Cardiac fibroblast (primary cell): ENCODE measurements at places on chromosomes 4 and X.

DNA sequence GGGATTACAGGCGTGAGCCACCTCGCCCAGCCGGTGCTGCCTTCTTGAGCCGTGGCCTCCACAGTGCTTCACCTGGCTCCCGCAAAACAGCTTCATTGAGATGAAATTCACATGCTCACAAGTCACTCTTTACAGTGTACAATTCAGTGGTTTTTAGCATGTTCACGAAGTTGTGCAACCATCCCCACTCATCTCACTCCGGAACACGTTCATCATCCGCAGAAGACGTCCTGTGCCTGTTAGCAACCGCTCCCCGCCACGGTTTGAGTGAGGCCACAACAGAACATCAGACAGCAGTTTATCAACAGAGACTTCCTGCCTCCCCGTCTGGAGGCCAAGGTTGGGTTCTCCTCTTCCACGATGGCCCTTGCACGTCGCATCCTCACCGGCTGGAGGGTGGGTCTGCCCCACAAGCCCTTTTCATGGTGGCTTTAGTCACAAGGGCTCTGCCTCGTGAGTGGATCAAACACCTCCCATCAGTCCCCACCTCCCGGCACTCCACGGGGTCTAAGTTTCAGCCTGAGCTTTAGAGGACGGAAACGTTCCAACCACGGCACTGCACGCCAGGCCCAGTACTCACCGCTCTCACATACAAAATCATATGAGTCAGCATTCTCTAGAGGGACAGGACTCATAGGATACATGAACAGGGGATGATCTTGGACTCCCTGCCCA, 29.6 kb upstream of the SPON2 start:
- peak; percentile 90 for DNase-seq

- no peak for DNase-seq
Measured at GRCh38 chrX:115940348-115940747, 230.2 kb upstream of the AGTR2 start.

- no peak for DNase-seq
Measured at GRCh38 chr4:118936406-118936805, 47.8 kb downstream of the SYNPO2 start.

DNA sequence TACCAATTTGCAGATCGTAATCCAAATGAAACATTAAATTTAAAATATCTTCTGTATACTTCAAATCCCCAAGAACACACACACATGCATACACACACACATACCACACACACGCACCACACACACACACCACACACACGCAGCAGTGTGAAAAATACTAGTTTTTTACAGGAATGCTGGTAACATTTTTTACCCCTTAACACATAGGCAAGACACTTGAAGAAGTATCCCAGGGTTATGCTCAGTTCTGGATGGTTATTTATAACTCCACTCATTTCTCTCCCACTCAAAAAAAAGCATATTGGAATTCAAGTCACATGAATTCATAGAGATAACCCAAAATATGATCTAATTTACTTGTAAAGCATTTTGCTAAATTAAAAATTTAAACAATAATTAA, 325.5 kb upstream of the SLC7A11 start:
- peak; percentile 21 for DNase-seq

GRCh38 chr4:83115000-83115399, 471 bp upstream of the PLAC8 start:
- DNase-seq: peak; percentile 59

- no peak for DNase-seq
Measured at GRCh38 chrX:73131276-73131675, 52.0 kb upstream of the PABPC1L2A start.

DNA sequence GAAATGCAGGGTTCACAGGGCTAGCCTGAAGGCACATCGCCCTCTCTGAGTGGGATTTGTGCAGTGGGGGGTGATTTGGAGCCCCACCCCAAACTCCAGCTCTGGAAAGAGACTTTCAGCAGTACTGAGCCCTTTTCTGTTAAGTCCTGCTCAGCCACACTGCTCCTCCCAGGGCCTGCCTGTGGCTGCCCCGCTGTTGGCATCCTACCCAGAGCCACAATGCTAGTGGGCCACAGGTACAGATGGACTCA, 52.7 kb downstream of the CXorf49B start:
- DNase-seq: no peak

GRCh38 chr4:113302051-113302450, 252.6 kb downstream of the ANK2 start:
- DNase-seq: no peak

DNA sequence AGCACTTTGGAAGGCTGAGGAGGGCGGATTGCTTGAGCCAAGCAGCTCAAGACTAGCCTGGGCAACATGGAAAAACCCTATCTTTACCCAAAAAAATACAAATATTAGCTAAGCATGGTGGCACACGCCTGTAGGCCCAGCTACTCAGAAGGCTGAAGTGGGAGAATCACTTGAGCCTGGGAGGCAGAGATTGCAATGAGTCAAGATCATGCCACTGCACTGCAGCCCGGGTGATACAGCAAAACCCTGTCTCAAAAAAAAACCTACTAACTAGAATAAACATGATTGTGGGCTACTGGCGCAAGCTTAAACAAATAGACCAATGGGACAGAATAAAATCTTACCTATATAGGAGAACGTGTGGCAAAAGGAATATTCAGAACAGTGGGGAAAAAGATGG, 7.3 kb downstream of the CDKL2 start:
- DNase-seq: no peak
